ENCODE measurements at places on chromosomes 12 and 14. TPM values are rescaled to one million over a fixed set of nuclear protein-coding genes. Genes with fewer than 3 reads are reported as not detected.

LRP1 gene
- total RNA-seq: 24.7 TPM

DNA sequence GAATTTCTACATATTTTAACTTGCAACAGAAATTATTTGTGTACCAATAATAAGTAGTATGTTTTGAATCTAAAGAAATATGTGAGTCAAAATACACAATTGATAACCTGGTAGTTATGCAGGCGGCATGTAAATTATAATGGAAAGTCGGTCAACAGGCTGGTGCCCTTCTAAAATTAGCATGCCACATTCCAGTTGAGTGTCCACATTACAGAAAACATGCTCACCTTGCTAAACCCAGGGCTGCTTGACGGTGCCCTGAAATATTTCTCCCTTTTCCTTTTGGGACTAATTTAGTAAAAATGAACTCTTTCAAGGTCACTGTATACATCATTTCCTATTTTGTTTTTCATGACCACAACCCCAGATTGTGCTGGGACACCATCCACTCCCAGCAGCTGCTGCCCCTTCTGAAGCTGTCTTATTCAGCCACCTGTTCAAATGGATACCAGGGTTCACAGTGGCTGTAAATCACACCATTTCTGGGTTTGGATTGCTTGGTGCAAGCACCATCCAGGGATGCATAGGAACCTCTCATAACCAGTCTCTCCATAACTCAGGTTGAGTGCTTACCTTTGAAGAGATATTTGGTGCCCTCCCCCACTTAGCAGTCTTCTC is 110.6 kb downstream of the ANO6 start:
- no peak overlapping the region for H3K27ac ChIP-seq
- no peak overlapping the region for H3K4me3 ChIP-seq
- peaks cover 1% of the 10 kb centered on the region for H3K27me3 ChIP-seq
- DNase-seq: no peak
- no peaks in the 10 kb centered on the region for H3K36me3 ChIP-seq
- H3K4me1 ChIP-seq: peaks cover 11% of the 10 kb centered on the region

CD163 gene
- 0.90 TPM for total RNA-seq

HVCN1 gene
- 11.9 TPM for total RNA-seq
